Memory B cell (primary cell): ENCODE measurements at places on chromosomes 12 and 14.

GRCh38 chr14:41549821-41550607, 56.7 kb upstream of the LRFN5 start:
- DNase-seq: no peak

DNA sequence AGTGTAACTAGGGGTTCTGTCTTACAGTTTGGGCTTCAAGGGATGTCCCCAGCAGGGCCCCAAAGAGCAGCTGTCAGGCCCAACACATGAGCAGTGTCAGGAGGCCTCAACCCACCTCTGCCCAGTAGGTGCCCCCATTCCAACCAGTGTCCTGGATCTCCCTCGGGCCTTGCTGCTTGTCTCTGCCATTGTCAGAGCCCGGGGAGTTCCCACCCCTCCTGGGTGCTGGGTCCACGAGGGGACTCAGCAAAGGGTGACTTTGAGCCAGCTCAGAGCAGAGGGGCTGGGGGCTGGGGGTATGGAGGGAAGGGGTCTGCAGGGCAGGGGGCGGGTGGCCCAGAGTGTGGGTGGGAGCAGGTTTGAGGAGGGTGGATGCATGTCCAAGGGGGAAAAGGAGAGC, 18.0 kb upstream of the BEGAIN start:
- DNase-seq: no peak

- DNase-seq: no peak
Measured at GRCh38 chr14:102622262-102622885, 29.9 kb downstream of the RCOR1 start.

DNA sequence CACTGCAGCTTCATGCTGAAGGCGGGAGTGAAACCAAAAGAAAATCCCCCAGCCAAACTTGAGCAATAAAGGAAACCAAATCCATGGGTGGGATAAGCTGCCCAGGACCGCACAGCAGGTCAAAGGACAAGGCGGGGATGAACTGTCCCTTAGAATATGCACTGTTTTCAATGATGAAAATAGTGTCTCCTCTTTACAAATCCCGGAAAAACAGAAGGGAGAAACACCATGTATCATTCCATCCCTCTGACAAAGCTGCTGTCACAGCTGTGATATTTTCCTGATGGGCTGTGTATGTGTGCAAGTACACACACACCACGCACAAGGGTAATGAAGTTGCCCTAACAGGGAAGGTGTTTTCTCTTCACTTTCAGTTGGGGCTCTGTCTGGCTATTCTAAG, 70.3 kb downstream of the ACTN1 start:
- DNase-seq: no peak
